ENCODE measurements at places on chromosomes 11 and 22. TPM values are rescaled to one million over a fixed set of nuclear protein-coding genes. Genes with fewer than 3 reads are reported as not detected.

Gene THYN1
- total RNA-seq: 47.2 TPM

Gene KLHL35
- 1.7 TPM for total RNA-seq

Gene DDTL
- total RNA-seq: 3.0 TPM

GRCh38 chr11:92765082-92765840, 204.2 kb upstream of the MTNR1B start:
- DNase-seq: no peak

DNA sequence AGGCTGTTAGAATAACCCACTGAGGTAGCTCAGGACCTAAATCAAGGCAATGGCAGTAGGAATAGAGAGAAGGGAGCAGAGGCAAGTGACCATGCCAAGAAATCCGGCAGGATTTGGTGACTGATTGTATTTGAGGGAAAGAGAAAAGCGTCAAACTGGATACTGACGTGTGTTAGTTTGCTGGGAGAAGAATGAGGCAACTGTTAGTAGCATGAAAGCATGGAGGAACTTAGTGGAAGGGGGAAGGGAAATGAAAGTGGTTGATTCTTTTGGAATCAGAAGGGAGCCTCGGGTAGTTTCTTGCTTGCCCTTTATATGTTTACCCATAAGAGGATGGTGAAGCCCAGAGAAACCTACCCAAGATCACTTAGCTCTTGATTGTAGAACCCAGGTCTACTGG, 8.3 kb downstream of the PPFIBP2 start:
- DNase-seq: no peak

Data from urinary bladder (tissue), 4 donors.